Hippocampal formation (tissue), 2 donors: ENCODE measurements at places on chromosomes 1 and 21.

- no peak for DNase-seq
Measured at GRCh38 chr1:147892216-147892615, 10.4 kb upstream of the GJA8 start.

DNA sequence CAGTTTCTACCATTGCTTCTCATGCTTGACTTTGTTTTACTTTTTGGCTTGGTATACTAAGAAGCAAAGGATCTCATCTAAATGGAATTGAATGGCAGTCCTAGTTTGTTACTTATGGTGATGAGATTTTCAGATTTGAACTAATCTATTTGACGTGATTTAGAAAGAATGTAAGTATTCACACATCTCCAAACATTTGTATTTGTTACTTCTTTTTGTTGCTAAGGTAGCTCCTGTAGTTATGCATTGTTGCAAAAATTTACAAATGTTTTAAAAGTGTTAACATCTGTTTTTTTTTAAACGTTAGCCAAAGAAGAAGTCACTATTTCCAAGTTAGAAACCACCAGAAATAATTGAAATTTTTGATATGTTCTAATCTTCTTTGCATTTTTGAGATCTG, 222.5 kb downstream of the RPS6KC1 start:
- DNase-seq: no peak

DNA sequence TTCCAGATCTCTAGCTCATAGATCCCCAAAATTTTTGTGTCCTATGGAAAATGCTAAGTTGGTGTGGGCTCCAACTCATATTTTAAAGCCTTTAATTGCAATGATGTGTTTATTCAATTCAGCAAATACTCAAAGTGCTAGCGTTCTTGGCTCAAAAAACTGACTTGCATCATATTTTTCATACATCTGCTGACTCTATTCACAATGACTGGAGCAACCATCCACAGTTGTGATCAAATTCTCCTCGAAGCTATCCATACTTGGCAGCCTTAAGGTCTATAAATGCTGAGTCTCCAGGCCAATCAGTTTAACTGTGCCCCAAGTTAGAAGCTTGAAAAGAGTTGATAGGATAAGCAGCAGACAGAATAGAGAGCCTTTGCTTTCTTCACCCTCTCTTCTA, 2.9 kb upstream of the ATP1A1 start:
- no peak for DNase-seq

- no peak for DNase-seq
Measured at GRCh38 chr1:151520359-151520758, 9.2 kb downstream of the CGN start.

DNA sequence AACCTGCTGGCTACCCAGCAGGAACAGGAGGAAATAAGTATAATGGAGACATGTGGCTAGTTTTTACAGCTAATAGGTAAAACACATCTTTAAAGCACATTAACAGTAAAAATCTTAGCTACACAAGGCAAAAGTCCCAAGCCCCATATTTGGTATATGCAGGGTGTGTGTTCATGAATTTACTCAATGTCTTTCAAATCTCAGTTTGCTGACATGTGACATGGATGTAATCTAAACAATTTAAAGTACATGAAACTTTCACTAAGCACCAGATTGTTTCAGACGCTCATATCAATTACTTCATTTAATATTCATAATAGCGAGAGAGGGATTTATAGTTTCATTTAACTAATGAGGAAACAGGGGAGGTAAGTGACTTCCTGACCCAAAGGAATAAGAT, 3.9 kb downstream of the TACSTD2 start:
- DNase-seq: no peak

DNA sequence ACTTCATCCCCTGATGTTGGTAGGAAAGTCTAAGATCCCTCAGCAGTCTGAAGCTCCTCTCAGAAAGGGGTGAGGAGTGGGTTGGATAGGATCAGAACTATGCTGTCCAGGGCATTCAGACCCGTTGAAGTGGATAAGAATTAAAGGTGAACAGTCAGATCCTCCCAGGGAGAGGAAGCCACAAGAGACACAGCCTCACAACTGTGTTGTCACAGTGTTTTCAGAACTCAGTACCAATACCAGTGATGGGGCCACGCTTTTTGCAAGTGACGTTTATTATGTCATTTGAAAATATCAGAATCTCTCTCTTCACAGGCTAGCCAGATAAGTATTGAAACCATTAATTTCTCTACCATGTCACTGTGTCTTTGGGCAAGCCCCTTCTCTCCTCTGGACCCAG, 15.4 kb upstream of the EPS15 start:
- DNase-seq: no peak

- DNase-seq: no peak
Measured at GRCh38 chr1:240258910-240259309, 167.2 kb downstream of the FMN2 start.

DNA sequence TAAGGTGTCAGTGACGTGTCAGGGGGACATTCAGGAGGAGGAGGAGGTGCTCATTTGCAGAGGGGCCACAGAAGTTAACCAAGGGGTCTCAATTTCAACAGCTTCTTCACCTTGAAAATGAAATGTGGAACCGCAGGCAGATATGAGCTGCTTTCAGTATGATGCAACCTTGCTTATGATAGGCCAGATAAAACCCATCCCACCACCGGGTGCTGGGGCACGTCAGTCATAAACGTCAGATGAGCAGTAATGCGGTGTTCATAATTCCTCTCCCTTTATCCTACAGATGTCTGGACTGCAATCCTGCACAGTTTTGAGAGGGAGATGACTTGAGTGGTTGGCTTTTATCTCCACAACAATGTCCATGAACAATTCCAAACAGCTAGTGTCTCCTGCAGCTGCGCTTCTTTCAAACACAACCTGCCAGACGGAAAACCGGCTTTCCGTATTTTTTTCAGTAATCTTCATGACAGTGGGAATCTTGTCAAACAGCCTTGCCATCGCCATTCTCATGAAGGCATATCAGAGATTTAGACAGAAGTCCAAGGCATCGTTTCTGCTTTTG, 1.7 kb downstream of the PTGFR start:
- no peak for DNase-seq
